ENCODE measurements at places on chromosomes 4 and X. TPM values are rescaled to one million over a fixed set of nuclear protein-coding genes. Genes with fewer than 3 reads are reported as not detected.

- H3K27ac ChIP-seq: peak overlapping the region; percentile 96
- H3K4me1 ChIP-seq: peaks cover 3% of the 10 kb centered on the region
- H3K36me3 ChIP-seq: no peaks in the 10 kb centered on the region
- H3K4me3 ChIP-seq: peak overlapping the region; percentile 94
These were observed 4.2 kb downstream of the PDGFRA start for GRCh38 chr4:54233277-54233696.

Gene CHRNA9
- total RNA-seq: 0.50 TPM

DNA sequence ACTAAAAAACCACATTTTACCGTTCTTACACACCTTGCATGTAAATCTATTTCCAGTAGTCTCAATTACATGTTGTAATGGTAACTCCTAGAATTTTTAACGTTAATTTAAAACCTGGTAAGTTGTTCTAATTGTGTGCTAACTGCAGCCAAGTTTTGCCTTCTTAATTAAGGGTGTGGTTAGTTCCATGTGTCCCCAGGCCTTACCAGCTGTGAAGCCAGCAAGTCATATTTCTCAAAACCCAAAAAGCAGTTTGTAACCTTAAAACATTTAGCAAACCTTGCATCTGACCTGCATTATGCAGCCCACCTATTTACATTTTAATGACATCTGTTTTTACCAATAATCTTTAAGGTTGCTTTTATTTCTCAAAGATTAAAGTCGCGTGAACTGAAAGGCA lies 18.4 kb upstream of the FAM47E start:
- no peaks in the 10 kb centered on the region for H3K36me3 ChIP-seq
- no peak overlapping the region for H3K4me3 ChIP-seq
- H3K27me3 ChIP-seq: no peaks in the 10 kb centered on the region
- H3K4me1 ChIP-seq: peaks cover 31% of the 10 kb centered on the region
- H3K27ac ChIP-seq: no peak overlapping the region

Gene ASB5
- total RNA-seq: 0.10 TPM

Gene ITM2A
- 13.2 TPM for total RNA-seq

Gene GCNA
- 0.68 TPM for total RNA-seq

Gene EXOC1
- total RNA-seq: 31.4 TPM

DNA sequence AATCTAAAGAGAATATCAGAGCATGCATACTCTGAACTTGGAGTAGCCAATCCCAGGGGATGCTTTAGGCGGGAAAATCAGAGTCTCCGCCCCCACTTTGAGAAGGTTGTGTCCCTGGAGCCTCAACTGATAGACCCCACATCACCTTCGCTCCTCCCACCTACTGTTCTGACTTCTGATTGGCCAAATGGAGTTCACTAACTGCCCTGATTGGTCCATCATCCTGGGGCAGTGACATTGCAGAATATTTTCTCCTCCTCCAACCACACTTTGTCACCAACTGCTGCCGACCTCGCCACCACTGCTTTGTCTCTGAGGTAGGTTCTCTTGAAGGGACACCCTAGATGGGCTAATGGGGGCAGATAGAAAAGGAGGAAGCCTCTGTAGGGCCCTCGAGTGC lies 22.7 kb upstream of the SPACA5B start:
- H3K4me3 ChIP-seq: no peak overlapping the region
- no peaks in the 10 kb centered on the region for H3K4me1 ChIP-seq
- H3K36me3 ChIP-seq: no peaks in the 10 kb centered on the region
- no peak overlapping the region for H3K27ac ChIP-seq
- no peak for DNase-seq

GRCh38 chr4:90241008-90241407 lies 113.8 kb downstream of the CCSER1 start:
- no peaks in the 10 kb centered on the region for H3K36me3 ChIP-seq
- peaks cover 4% of the 10 kb centered on the region for H3K4me1 ChIP-seq
- DNase-seq: no peak
- H3K4me3 ChIP-seq: no peak overlapping the region
- no peaks in the 10 kb centered on the region for H3K27me3 ChIP-seq

DNA sequence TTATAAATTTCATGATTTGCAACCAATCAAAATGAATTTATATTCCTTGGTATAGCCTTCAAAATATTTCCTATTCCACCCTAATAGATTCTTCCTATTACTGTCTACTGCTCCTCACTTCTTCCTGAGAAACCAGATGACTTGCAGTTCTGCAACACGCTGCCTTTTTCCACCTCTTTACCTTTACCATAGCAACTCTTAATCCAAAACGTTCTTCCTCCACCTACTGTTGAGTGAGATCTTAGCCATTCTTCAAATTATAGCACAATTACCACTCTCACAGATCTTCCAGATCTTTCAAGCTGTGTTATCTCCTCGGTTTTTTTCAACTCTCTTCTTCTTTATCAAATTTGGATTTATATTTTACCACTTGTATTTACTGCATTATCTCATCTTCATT lies 289.8 kb downstream of the ADGRL3 start:
- no peaks in the 10 kb centered on the region for H3K4me1 ChIP-seq
- no peak for DNase-seq
- no peak overlapping the region for H3K4me3 ChIP-seq
- H3K27me3 ChIP-seq: no peaks in the 10 kb centered on the region
- H3K27ac ChIP-seq: no peak overlapping the region
- H3K36me3 ChIP-seq: no peaks in the 10 kb centered on the region
